CD4-positive, alpha-beta T cell (primary cell): ENCODE measurements at places on chromosomes 12 and 14.

DNA sequence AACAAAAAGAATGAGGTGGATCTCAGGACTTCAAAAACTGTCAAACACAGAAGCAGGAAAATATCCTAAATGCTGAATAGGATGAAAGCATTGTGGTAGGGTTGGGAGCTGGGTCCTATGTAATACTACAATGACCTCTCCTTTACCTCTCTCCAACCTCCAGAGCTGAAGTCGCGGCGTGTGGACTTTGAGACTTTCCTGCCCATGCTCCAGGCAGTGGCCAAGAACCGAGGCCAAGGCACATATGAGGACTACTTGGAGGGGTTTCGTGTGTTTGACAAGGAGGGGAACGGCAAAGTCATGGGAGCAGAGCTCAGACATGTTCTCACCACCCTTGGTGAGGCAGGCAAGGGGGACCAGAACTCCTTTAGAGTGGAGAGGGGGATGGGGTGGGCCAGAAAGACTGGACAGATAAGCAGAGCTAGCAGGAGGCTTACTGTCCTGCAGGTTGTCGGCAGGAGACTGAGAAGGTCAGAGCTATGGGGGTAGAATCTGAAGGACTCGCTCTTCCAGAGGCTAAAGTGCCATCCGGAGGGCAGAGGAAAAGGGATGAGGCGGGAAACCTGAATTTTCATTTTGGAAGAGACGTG is 2.8 kb upstream of the MYL6 start:
- DNase-seq = no peak

DNA sequence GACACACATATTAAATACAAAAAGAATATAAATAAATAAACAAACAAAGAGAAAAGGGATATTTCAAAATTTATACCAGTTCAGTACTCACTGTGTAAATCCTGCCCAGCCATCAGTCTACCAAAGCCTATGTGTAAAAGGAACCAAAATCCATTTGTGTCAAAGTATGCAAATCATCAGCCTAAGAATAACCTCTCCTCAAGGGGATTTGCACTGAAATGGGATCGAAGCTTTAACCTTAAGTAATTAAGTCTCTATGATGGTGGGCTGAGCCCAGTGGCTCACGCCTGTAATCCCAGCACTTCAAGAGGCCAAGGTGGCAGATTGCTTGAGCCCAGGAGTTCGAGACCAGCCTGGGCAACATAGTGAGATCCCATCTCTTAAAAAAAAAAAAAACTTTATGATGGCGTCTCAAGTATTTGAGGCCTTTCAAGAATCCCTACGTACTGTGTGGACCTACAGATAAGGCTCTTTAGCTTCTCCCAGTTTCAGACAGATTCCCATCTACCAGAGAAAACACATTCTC is 57.8 kb upstream of the METAP2 start:
- no peak for DNase-seq

DNA sequence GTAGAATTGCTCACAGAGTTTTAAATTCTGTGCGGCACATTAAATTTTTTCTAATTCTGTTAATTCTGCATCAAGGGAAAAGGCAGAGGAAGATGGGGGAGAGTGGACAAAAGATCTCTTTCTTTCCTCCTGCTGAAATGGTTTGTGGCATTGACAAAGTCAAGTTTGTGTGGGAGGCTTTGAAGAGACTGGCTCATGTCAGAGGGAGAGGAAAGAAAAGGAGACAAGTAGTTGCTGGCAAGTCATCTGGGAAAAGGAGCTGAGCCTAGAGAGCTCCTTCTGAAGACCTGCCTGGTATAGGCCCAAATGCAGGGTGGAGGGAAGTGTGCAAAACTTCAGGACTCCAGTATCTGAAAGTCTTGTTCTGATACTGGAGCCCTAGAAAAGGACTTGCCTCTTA is 36.3 kb downstream of the TTLL5 start:
- DNase-seq = no peak

DNA sequence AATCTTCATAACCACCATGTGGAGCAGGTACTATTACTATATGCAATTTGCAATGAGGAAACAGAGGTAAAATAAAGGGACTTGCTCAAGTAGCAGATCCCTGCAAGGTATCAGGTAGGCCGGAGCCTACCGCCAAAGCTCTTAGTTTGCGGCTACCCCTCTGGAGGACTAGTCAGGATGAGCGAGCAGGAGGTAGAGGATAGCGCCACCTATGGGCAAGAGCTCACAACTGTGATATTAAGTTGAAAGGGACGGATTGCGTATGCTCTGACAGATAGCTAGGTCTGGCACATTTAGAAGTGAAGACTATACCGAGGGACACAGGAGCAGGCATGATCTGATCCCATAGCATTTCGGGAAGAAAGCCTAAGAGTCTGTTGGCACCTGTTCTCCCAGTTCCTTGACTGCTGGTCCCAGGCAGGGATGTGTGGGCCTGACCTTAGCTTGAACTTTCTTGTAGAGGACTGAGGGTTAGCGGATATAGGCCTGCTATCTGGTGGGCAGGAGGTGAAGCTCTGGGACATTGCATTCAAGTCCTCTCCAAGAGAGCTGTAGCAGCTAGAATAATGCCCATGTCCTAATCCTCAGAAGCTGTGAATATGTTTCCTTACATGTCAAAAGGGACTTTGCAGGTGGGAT is 48.0 kb downstream of the SLC17A8 start:
- DNase-seq = no peak

DNA sequence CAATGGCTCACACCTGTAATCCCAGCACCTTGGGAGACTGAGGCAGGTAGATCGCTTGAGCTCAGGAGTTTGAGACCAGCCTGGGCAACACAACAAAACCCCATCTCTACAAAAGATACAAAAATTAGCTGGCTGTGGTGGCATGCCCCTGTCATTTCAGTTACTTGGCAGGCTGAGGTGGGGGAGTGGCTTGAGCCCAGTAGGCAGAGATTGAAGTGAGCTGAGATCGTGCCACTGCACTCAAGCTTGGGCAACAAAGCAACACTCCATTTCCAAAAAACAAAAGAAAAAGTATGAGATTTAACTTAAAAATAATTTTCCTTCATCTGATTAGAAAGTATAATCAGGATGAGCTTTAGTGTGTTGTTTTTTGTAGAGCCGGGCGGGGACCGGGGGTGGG is 47.9 kb upstream of the BCAT1 start:
- no peak for DNase-seq
